Activated naive CD4-positive, alpha-beta T cell treated with anti-CD3 and anti-CD28 coated beads for 36 hours (primary cell): ENCODE measurements at places on chromosomes 3 and 15. TPM values are rescaled to one million over a fixed set of nuclear protein-coding genes. Genes with fewer than 3 reads are reported as not detected.

The P2RY13 gene
- not detected for total RNA-seq

The WNT5A gene
- not detected for total RNA-seq

The AADACL2 gene
- total RNA-seq: not detected

The TMOD2 gene
- total RNA-seq: 6.4 TPM

The FGF7 gene
- total RNA-seq: not detected
